ENCODE measurements at places on chromosomes 5 and 9.

DNA sequence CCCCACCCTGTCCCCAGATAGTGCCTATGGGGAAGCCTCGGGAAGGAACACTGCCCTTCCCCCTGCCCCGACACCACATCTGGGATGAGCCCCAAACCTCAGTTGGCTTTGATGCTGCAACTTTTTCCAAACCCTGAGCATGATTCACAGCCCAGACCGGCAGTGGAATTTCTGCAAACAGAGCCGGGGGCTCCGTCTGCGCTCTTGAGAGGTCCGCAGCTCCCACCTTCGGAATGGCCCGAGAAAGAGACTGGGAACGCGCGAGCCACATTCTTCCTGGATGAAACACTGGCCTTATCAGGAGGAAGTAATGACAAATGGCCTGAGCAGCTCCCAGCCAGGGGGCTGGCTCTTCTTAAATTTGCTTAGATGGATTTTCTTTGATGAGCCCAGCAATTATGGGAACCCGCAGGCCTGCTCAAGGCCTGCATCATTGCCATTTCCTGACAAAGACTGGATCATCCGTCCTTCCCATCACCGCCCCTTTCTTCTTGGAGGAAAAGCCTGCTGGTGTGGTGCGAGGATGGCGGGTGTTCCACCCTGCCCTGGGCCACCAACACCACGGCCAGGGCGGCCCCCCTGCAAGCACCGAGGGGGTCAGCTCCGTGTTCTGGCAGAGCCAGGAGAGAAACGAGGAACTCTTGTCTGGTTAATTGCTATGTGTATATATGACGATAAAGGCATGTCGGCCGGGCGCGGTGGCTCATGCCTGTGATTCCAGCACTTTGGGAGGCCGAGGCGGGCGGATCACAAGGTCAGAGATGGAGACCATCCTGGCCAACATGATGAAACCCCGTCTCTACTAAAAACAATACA lies 38.8 kb upstream of the COL5A1 start:
- DNase-seq: peak; percentile 99

GRCh38 chr5:96322217-96322616 lies 110.8 kb downstream of the PCSK1 start:
- DNase-seq: no peak

GRCh38 chr5:128009403-128009802 lies 74.2 kb upstream of the SLC12A2 start:
- DNase-seq: no peak

- DNase-seq: no peak
These were observed 94.1 kb upstream of the CACNA1B start for GRCh38 chr9:137783521-137783920.

DNA sequence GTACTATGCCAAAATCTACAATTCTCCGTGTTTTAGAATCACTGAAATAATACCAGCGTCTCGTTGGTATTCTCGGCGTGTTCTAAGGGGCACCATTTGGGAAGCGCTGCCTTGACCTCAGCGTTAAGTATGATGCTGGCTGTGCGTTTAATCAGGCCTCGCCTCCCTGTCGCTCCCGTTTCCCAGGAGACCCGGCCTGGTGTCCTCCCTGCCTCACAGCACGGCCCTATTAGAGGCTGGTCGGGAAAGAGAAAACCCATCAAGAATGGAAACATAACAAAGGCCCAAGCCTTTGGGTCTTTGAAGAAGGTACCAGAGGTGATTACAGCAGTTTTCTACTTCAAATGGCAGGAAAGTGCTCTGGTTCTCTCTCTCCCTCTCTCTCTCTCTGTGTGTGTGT lies 30.0 kb downstream of the GFPT2 start:
- DNase-seq: no peak

GRCh38 chr5:75335952-75336614 lies 937 bp upstream of the HMGCR start:
- DNase-seq: peak; percentile 45

DNA sequence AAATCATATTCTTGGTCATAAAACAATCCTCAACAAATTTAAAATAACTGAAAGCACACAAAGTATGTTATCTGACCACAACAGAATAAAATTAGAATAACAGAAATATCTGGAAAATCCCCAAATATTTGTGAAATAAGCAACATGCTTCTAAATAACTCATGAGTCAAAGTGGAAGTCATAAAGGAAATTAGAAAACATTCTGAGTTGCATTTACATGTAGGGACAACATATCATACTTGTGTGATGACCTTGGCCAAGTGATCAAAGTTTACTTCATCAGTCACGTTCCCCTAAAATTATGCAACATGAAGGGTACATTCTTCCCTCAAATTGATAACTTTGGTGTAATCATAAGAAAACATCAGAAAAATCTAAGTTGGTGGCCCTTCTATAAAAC lies 64.7 kb downstream of the CSF2 start:
- no peak for DNase-seq

- peak; percentile 64 for DNase-seq
These were observed 247.4 kb downstream of the PRELID2 start for GRCh38 chr5:145587710-145588109.

DNA sequence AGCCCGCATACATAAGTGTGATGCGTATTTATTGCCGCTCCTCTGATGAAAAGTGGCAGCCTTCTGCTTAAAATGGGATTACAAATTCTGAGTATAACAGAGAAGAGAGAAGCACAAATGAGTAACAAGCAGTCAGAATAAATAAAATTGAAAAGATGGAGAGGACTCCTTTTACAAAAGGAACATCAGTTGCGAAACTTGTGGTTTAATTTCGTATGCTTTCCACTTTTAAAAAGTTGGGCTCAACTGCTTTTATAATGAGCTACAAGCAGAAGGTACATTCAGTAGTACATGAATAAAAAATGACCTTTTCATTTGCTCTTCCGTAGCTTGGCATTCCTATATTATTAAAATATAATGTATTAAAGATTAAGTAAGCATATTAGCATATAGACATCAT lies 320.0 kb downstream of the FBXL17 start:
- DNase-seq: no peak

DNA sequence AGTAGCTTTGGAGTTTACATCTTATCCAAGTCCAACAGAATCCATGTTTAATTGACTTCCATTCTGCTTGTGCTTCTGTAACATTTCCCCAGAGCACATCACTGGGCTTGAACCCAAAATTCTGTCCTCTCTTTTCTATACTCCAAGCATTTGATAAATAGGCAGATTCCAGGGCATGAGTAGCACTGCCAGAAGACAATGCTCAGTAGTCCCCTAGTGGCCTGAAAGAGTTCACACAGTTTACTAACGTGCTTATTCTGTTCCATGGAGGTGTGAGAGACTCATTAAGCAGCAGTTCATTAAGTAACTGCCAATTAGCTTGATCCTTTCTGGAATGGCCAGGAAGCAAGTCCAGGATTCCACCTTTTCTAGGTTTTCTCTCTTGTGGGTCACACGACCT lies 9.4 kb upstream of the GABRA6 start:
- no peak for DNase-seq

DNA sequence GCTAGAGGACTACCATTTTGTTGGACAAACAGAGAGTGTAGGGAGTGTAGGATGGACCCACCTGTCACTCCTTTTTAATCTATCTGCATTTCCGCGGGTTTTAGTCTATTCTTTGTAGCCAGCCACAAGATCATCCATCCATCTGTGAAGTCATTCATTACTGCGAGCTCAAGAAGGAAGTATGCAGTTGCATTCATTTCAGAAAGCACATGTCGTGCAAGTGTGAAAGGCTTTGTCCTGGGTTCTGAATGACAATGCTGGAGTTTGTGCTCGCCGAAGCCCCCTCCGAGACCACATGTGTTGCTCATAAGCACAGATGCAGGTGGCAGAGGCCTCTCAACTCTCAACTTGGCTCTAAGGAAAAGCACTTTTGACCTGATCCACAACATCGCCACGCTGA lies 70.3 kb upstream of the BASP1 start:
- no peak for DNase-seq

DNA sequence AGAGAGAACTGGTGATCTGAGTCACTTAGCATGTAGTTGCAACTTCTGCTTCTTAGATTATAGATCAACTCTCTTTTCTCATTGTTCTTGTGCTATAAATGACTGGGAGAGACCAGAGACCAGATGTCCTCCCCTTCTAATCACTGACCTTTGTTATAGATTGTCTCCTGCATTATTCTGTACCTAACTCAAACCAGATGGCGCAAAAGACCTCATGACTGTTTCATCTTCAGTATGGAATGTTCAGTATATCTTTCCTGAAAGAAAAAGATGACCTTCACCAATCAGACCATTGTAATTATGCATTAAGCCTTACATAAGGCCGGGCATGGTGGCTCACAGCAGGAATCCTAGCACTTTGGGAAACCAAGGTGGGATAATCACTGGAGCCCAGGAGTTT lies 30.5 kb upstream of the ADAM19 start:
- DNase-seq: no peak

- DNase-seq: no peak
These were observed 387.2 kb downstream of the ARHGEF28 start for GRCh38 chr5:74013222-74013621.

DNA sequence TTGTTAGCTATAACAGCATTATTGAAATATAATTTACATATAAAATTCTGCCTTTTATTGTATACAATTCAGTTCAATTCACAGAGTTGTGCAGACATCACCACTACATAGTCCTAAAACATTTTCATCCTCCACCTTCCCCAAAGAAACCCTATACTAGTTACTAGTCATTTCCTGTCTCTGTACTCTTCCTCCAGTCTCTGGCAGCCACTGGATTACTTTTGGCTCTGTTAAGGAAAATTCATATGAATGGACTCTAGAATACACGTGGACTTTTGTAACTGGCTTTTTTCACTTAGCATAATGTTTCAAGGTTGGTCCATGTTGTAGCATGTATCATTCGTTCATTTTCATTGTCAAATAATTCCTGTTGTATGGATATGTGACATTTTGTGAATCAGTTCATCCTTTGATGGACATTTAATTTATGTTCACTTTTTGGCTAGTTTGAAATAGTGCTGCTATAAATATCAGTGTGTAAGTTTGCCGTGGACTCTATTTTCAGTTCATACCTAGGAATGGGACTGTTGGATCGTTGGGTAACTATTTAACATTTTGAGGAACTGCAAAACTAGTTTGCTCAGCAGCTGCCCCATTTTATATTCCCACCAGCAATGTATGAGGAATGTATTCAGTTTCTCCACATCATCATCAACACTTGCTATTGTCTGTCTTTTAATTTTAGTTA lies 9.7 kb downstream of the ICE1 start:
- DNase-seq: peak; percentile 9

DNA sequence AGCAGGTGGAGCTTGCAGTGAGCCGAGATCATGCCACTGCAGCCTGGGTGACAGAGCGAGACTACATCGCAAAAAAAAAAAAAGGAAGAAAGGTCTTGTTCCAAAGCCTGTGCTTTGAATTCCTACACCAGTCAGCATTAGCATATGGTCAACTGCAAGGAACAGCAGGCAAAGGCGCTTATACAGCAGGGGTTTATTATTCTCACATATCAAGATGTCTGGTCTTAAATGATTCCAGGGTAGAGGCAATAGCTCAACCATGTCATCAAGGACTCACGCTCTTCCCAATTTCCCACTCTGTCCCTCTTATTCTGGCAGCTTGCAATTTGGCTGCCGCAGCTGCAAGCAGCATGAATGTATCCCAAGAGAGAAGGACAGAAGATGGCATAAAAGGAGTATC lies 28.6 kb upstream of the HRH2 start:
- no peak for DNase-seq

DNA sequence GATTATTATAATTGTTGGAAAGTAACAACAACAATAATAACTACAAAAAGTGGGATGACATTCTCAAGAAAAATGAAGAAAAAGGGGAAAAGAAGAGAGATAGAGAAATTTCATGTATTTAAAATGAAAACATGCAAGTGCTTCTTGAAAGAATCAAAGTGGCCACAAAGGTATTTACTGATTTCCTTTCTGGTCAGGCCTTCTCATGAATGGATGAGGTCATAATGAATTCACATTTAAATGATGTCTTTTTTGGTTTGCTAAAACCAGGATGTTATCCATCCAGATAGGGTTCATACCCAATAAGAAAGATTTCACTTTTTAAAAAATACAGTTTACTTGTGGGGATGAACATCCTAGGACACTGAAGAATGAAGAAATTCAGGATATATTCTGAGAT lies 446.4 kb upstream of the PTGER4 start:
- no peak for DNase-seq

DNA sequence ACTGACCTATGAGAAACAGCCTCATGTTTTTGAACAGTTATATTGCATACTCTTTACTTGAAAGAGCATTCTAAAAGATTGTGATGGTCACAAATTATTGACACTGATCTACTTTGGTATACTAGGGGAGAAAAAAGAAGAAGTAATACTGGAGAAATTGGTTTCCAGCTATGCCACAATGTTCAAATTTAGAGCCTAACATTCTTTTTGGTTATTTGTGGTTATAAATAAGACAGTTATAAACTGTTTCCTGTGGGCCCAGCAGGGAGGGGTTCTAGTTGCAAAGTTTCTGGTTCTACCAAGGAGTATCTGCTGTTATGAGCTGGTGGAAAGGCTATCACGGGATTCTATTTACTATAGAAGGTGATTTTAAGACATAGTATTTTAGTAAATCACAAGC lies 4.8 kb downstream of the CWC27 start:
- no peak for DNase-seq

- no peak for DNase-seq
These were observed 257.5 kb downstream of the GADD45G start for GRCh38 chr9:89862316-89862715.

DNA sequence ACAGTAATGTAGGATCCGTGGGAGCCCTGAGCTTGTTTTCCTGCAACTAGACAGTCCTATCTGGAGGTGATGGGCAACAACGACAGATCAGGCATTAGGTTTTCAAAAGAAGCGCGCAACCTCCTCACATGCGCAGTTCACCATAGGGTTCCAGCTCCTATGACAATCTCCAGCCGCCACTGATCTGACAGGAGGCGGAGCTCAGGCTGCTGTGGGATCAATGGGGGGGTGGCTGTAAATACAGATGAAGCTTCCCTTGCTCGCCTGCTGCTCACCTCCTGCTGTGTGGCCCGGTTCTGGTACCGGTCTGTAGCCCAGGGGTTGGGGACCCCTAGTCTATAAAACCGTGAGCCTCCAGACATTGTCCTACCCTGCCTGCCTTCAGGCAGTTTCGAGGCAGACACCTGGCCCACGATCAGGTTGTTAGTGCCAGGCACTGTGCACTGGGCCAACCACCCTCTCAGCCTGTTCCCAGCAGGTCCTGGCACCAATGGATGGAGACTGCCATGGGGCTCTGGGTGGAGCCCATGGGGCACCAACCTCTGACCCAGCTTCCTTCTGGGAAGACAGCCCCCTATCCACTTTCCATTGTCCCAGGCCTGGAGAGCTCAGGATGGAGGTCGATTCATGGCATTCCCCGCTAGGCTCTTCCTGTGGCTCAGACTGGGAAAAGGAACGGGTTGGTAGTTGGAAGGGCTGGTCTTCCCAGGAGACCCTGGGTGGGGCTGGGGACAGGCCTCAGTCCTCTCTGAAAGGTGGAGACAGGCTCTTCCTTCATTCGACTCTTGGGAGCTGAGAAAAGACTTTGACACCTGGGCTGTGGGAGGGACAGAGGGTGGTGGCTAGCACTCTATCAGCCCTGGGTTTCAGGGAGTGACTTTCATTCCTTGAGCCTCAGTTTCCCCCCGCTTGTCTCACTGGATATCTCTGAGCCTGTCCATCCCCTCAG lies 1.7 kb downstream of the ENDOG start:
- DNase-seq: peak; percentile 2
